Stimulated activated CD8-positive, alpha-beta memory T cell treated with anti-CD3 and anti-CD28 coated beads, Interleukin-7, amount 100 ng/mL, for 1 hour (primary cell): ENCODE measurements at places on chromosomes 2 and 18.

GRCh38 chr2:184336688-184337087 is 261.6 kb upstream of the ZNF804A start:
- no peak for DNase-seq

DNA sequence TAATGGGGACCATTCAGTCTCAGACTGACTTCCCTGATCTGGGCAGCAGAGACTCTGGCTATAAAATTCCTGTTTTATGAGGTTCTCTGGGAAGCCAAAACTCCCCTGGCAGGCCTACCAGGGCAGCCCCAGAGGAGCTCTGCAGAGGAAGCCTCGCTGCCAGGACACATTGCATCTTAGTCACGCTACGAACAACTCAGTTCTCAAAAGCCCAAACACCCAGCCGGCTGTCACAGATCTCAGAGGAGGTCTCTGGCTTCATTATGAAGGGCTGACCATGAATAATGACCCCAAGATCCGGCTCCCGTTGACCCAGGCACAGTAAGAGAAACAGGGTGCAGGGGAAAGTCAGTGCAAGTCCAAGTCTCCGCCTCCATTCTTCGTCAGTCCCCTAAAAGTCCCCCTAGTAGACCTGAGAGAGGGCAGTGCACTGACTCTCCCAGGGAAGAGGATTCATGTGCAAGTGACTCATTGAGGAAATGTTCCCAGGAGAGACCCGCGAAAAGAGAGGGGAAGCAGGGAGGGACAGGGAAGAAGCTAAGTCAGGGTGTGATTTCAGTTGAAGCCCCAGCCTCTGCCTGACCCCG is 212.3 kb downstream of the CYP26B1 start:
- no peak for DNase-seq

GRCh38 chr2:84770280-84770679 is 110.6 kb downstream of the TRABD2A start:
- DNase-seq, result no peak

GRCh38 chr2:23599667-23600066 is 214.7 kb downstream of the KLHL29 start:
- DNase-seq, result no peak

- DNase-seq, result no peak
Observed at GRCh38 chr2:201939453-201939941, 94.2 kb upstream of the FZD7 start.
